ENCODE measurements at places on chromosomes 6 and 20.
A peak's percentile ranks its signal among the peaks of the same experiment; 100 is the strongest.

DNA sequence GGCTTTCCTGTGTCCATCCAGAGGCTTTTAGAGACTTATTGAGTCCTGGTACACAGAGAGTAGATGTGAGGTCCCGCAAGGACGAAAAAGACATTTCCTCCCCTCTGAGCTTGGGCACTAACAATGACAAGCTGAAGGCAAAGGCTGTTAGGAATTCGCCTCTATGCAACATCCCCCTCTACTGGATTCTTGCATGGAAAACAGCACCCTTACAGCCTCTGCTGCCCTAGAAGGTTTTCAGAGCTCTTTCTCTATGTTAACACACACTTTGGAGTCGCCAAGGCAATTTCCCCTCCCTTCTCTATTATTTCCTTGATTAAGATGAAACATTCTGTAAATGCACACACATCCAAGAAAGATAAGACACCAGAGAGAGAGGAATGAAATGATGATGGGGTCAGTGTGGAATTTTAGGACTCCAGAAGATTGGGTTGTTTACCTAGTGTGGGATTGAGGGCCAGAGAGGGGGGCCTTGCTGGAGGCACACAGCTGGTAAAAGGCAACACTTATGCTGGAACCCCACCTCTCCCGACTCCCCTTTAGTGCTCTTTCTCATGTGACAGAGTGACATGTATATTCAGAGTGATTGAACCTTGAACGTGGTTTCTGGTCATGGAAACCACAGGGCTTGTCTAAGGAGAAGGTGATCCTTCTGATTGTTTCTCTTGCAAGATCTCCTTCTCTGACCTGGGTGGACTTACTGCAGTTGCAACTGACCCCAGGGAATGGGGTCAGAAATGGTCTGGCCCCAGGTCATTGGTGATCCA, 300.7 kb downstream of the CLIC5 start:
- peak; percentile 67 for DNase-seq

DNA sequence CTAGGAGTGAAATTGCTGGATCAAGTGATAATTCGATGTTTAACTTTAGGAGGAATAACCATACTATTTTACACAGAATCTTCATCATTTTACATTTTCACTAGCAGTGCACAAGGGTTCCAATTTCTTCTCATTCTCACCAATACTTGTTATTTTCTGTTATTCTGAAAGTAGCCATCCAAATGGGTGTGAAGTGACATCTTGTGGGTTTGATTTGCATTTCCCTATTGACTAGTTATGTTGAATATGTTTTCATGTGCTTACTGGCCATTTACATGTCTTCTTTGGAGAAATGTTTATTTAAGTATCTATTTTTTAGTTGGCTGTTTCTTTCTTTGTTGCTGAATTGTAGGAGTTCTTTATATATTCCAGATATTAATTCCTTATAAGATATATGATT, 164.3 kb downstream of the CD109 start:
- no peak for DNase-seq

DNA sequence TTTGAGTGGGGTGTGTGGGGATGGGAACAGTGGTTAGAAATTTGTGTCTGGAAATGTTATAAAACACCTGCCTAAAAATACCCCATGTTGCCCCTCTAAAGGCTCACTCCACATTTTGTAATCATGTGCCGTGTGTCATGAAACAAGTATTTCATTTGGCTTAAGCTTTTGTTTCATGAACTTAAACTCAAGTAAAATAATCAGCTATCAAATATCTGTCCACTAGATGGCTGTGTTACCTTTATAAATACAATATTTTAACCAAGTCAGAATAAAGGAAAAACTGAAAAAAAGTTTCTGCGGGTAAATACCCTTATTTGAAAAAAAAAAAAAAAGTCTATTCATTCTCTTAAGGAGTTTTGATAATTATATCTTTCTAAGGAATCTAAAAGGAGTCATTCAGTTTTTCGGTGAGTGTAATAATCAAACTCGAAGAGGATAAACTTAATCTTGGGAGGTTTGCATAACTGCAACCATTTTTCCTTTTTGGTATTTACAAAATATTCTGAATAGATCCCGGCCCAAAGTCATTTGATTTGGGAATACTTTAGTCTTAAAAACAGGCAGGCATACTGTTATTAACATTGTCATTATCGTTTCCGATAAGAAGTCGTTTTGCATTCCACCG, 29.9 kb upstream of the MTRF1L start:
- no peak for DNase-seq

DNA sequence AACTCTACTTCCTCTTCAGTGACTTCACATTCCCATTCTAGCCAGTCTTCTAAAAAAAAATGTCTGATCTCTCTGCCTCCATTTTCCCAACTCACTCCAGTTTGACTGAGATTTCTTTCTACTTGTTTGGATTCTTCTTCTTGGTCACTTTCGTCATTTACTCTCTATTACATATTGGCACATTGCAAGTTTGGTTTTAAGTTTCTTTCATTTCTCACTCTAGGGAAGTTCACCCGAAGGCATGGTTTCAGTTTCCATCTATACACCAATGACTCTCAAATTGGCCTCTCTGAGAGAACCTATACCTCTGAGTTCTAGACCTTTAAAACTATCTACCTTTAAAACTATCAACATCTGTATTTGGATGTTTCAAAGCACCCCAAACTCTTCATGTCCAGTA, 51.3 kb downstream of the CD109 start:
- no peak for DNase-seq

GRCh38 chr6:157017861-157018260, 240.7 kb downstream of the ARID1B start:
- no peak for DNase-seq

DNA sequence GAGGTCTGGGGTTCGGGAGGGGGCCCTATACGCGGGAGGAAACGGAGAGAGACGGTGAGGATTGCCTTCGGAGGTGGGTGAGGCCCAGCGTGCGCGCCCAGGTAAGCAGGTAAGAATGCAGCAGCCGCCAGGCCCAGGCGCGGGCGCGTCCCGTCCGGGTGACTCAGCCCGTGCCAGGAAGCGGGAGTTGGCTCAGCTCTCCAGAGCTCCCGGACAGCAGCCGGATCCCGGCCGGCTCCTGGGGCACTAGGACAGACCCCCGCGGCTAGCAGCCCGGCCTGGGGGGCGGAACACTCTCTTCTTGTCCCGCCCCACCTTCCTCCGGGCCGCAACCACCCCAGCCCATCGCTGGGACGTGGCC, 1.5 kb upstream of the MDFI start:
- DNase-seq: no peak

- DNase-seq: no peak
Measured at GRCh38 chr20:8568075-8568474, 436.0 kb downstream of the PLCB1 start.

- no peak for DNase-seq
Measured at GRCh38 chr6:119339941-119340456, 9.6 kb downstream of the MAN1A1 start.

DNA sequence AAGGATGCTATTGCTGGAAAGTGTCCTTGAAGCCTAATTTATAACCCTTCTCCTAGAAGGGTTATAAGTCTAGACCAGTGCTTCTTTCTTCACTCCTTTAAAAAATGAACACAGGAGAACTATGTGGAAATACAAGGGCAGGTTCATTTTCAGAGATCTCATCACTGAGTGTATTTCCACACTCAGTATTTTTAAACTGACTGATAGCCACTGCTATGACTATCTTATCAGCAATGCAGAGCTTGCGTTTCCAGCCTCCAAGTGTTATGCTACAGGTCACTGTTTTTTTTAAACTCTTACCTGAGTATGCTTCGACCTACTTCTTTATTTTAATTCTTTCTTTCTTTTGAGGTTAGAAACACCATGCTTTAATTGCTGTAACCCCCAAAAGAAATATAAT, 319.1 kb downstream of the ARHGAP18 start:
- no peak for DNase-seq

GRCh38 chr20:23223908-23224580, 126.5 kb upstream of the NXT1 start:
- no peak for DNase-seq

DNA sequence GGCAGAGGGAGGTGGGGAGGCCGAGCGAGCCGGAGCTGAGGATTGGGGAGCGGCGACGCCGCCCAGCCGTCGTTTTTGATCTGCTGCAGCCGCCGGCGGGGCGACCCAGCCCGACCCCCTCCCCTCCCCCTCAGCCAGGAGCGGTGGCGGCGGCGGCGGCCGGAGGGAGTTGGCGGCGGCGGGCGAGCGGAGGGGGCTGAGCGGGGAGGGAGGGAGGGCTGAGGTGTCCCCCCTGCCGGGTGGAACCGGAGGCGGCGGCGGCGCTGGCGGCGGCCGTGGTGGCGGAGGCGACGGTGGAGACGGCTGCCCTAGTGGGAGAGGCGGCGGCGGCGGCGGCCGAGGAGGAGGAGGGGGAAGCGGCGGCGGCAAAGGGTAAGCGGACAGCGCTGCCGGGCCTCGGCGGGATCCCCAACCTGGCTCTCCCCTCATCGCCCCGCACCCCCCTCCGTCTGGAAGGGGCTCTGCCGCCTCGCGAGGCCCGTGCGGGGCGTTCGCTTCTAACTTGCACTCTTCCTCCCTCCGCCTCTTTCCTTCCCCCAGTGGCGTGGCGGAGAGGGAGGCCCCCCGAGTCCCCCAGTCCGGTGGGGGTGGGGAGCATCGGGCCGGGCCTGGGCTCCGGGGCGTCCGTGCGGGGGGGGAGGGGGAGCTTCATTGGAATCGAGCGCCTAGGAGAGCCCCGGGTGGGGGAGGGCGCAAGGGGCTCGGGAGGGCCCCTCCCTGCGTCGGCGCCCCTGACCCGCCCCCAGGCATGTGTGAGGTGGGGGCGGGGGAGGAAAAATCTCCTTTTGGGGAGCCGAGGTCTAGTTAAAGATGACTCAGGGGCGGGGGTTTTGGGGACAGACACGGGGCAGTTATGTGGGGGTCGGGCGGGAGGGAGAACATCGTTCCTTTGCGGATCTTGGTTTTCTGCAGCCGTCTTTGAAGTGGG, at the start of gene TAB2:
TSS of gene TAB2 (plus strand) at position 69 of the 928 bp plus-strand sequence. CDS start 52,286 bp downstream, outside the sequence.
- DNase-seq: peak; percentile 76

DNA sequence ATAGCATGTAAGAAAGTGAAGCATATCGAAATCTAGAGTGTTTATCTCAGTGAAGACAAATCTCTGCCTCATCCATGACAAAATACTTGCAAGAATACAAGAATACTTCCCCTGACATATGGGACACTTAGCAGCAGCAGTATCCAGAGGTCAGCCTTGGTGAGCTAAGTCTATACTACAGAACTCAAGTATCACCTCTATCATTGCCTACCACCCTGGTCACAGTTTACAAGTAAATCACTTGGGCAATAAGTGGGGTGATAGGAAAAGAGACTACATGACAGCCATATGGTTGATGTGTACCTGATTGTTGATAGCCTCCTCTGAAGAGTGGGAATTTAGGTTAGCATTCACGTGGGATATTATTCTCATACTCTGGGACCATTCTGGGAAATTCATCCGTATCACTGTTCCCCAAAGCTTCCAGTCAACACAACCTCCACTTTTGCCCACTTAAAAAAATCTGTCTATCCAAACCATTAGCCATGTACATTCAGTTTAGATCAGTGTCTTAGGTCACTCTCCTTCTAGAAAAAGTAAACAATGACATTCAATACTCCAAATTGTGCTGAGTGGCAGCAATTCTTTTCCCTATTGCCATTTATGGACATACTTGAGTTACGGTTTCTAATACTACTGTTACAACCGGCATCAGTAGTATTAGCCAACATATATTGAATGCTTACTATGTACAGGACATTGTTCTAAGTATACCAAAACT, 118.2 kb upstream of the PRSS16 start:
- no peak for DNase-seq

DNA sequence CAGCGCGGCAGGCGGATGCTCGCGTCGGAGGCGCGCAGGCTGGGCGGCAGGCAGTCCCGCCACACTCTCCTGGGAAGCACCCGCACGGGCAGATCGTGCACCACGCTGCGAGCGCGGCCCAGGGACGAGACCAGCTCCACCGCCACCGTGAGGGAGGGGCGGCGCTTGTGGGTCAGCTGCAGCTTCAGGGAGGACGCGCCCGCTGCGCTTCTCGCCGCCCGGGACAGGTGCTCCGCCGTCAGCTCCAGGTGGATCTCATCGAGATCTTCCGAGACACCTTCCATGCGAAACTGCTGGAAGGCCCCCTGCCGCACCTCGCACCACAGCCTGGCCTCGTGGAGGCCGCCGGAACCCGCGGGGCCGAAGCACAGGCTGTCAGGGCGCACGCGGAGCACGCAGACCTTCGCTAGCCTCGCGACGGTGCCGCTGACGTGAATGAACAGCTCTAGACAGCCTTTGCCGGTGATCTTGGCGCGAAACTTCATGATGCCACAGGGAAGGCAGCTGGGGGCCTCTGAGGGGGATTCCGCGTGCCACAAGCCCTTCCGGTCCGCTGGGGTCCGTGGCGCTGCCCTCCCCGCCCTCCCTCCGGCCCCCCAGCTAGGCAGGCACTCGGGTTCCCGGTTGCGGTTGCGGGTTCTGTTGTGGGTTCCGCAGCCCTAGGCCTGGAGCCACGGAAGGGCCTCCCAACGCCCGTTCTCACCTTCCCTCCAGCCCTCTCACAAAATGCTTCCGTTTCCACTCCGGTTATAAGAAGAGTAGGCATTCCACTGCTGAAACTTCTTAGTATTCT, at the start of gene HUS1B:
TSS of gene HUS1B (minus strand) at position 641 of the 793 bp plus-strand sequence. CDS start at position 485, 156 bp downstream.
- DNase-seq: no peak

DNA sequence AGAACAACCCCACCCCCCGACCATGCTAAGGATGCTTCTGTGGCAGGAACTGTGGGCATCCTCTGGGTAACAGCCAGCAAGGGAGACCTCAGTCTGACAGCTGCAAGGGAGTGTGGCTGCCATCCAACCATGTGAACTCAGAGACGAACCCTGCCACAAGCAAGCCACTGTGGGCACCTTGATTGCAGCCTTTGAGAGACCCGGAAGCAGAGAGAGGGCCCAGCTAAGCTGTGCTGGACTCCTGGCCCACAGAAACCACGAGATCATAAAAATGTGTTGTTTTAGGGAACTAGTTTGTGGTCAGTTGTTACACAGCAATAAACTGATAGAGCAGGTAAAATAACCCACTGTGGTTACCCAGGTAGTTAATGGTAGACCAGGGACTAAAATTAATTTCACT, 414.6 kb downstream of the CDH26 start:
- DNase-seq: no peak

DNA sequence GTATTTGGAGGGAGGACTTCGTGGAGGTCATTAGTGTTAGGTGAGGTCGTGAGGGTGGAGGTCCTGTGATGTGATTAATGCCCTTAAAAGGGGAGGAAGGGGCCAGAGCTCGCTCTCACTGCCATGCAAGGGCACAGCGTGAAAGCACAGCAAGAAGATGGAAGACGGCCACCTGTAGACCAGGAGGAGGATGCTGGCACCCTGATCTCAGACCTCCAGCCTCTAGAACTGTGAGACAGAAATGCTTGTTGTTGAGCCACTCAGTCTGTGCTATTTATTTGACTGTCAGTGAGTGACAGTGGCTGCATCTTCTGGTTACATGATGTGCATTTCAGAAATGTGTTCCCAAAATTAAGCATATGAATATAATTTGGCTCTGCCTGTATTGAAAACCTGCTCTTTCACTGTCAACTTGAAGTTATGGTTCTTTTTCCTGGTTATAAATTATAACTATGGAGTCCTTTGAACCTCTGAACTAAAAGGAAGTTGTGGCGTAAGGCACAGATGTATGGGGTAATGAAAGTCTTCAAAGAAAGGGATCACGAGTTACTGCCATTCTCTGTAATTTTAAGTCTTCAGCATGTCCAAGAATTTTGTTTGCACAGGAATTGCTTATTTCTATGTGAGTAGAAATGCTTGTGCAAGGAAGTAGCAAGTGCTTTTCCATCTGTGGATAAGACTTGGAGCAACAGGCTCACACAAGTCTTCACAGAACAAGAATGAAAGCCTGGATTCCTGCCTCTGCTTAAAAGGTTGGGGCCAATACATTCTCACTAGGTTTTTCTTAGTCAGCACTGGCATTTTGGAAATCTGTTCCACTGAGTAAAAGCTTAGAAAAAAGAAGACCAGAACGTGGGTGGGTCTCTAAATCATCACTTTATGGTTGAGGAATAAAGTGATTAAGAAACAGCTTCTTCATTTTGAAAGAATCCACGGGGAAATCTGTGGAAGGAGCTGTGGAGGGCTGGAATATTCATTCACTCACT, 10.3 kb downstream of the PPP1R14C start:
- no peak for DNase-seq
